ENCODE measurements at places on chromosomes 5 and 9. TPM values are rescaled to one million over a fixed set of nuclear protein-coding genes. Genes with fewer than 3 reads are reported as not detected.

DNA sequence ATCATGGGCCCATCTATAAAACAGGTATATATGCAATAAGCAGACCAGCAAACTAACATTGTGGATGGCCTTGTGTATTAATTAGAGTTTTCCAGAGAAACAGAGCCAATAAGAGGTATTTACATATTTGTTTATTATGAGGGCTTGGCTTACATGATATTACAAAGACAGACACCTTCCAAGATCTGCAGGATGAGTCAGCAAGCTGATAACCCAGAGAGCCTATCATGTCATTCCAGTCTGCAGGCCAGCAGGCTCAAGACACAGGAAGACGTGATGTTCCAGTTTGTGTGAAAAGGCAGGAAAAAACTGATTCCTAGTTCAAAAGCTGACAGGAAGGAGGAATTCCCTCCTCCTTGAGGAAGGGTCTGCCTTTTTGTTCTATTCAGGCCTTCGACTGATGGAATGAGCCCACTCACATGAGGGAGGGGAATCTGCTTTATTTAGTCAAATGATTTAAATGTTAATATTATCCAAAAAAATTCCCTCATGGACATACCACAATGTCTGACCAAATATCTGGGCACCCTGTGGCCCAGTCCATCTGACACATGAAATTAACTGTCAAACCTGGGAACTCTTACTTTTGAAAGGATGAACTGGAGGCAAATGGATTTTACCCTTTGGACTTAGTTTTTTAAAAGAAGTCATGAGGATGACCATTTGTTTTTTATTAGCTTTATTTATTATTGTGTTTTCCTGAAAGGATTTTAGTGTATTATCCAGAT is 161.2 kb upstream of the CHD1 start:
- H3K27ac ChIP-seq = no peak overlapping the region
- DNase-seq = no peak
- H3K27me3 ChIP-seq = no peaks in the 10 kb centered on the region

DNA sequence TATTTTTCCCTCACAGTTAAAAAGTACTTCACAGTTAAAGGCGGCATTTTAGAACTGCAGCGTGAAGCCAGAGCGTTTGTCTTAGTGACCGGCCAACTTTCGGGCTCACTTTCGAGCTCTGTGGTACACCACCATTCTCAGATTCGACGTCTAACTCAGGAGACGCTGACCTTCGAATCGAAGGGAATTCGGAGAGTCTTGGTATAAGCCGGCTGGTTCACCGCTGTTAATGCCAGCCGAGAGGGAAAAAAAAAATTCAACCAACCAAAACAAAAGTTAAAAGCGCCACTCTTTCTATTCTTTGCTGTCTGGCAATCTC is 544 bp upstream of the SNX24 start:
- no peak for DNase-seq
- no peaks in the 10 kb centered on the region for H3K27me3 ChIP-seq
- no peaks in the 10 kb centered on the region for H3K36me3 ChIP-seq

DNA sequence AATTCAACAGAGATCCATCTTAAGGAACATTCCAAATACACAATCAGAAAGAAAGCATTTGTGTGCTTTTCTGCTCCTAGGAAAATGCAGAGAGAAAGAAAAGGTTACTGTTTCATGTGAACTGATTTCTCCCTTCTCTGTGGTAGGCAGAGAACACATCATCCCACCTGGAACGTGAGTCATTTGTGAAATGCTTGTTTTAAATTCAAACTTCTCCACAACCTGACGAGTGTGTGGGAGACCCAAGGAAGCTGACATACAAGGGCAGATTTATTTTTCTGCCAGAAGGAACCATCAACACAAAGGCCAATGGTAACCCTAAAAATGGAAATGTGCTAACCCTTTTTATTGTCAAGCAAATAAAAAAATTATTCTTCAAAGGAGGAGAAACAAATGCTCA is 156.4 kb downstream of the EFNA5 start:
- no peaks in the 10 kb centered on the region for H3K36me3 ChIP-seq
- no peak for DNase-seq
- no peak overlapping the region for H3K4me3 ChIP-seq
- no peaks in the 10 kb centered on the region for H3K27me3 ChIP-seq
- no peak overlapping the region for H3K27ac ChIP-seq

DNA sequence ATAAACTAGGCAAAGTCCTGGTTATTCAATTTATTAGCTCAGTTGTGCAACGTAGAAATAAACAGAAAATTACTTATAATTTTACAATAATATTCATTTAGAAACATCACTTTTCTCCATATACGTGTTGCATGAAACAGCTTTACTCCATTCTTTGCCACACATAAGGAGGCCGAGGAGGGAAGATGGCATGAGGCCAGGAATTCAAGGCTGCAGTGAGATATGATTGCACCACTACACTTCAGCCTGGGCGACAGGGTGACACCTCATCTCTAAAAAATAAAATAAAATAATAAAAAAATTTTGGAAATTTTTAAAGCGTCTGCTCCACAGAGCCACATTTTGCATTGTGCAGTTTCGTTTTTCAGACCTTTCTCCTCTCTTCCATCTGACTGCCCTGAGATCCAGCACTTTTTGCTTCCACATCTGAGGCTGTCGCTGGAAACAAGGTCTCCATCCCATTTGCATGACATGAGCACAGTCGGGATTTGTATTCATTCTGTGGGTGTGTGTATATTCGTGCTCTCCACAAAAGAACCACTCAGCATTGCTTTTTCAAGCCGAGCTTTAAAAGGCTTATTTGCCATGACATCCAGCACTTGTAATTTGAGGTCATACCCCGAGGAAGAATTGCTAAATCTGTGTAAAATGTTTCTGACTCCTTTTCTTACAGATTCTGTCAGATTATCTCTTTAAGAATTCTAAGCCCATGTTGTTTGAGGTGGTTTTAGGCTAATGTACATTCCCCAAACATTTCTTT is 98.6 kb upstream of the MSX2 start:
- no peak overlapping the region for H3K27ac ChIP-seq
- H3K27me3 ChIP-seq = no peaks in the 10 kb centered on the region
- H3K4me3 ChIP-seq = no peak overlapping the region
- H3K36me3 ChIP-seq = no peaks in the 10 kb centered on the region
- no peaks in the 10 kb centered on the region for H3K4me1 ChIP-seq

- no peaks in the 10 kb centered on the region for H3K4me1 ChIP-seq
- H3K4me3 ChIP-seq = no peak overlapping the region
- H3K27ac ChIP-seq = no peak overlapping the region
- H3K36me3 ChIP-seq = no peaks in the 10 kb centered on the region
Measured at GRCh38 chr9:134566936-134567335, 74.7 kb upstream of the COL5A1 start.

DNA sequence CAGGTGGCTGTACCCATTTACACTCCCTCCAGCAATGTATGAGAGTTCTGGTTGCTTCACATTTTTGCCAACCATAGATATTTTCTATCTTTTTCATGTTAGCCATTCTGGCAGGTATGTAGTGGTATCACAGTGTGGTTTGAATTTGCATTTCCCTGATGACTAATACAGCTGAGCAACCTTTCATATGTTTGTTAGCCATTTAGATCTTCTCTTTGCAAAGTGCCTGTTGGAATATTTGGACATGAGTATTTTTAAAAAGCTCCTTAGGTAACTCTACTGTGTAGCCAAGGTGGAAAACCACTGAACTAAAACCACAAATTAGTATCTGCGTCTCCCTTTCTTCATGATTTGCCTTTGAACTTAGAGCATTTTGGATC is 31.9 kb downstream of the IRF1 start:
- peak; percentile 52 for DNase-seq
- no peaks in the 10 kb centered on the region for H3K36me3 ChIP-seq
- H3K4me3 ChIP-seq = no peak overlapping the region
- peak overlapping the region; percentile 99 for H3K27ac ChIP-seq
- no peaks in the 10 kb centered on the region for H3K27me3 ChIP-seq
- peaks cover 100% of the 10 kb centered on the region for H3K4me1 ChIP-seq

DNA sequence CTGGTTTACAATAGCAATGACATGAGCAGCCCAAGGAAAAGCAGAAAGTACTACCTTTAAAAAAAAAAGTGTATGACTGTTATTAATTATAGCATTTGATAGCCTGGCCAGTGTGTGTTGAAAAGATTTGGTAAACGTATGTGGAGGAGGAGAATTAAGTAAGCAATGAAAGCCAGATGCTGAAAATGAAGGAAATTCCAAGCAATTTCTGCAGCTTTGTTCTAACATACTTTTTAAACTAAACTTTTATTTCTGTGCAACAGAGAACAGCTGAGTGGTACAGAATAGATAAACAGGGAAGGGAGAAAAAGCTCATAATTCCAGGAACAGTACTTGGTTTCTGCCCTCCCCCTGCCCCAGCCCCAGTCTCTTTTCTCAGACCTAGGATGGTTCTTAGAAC is 252.6 kb downstream of the ADAMTSL1 start:
- H3K4me1 ChIP-seq = no peaks in the 10 kb centered on the region
- H3K36me3 ChIP-seq = no peaks in the 10 kb centered on the region
- DNase-seq = no peak
- no peak overlapping the region for H3K4me3 ChIP-seq

DNA sequence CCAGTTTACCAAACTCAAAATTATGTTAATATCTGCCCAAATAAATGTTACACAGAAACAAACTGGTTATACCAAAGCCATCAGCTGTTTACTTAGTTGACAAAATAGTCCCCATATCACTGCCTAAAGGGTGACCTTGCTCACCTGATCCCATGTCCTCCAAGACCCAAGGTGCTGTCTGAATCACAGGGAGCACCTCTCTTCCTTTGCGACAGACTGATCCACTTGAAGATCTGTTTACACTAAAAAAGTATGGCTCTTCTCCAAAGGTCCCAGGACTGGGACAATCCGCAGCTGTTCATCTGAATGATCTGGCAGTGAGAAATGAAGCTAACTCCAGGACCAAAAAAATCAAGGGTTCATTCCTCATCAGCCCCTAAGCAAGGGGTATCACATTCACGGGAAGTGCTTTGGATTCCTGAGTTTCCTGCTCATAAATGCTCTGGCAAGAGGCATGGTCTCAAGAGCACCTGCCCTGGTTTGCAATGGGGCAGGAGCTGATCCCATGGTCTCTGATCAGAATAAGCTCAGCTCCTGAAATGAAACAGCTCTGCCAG is 5.0 kb downstream of the PRUNE2 start:
- no peak for DNase-seq
- no peak overlapping the region for H3K4me3 ChIP-seq
- H3K36me3 ChIP-seq = no peaks in the 10 kb centered on the region
- H3K4me1 ChIP-seq = no peaks in the 10 kb centered on the region
- H3K27ac ChIP-seq = no peak overlapping the region

Gene LCN9
- polyA plus RNA-seq = not detected
